HS-5 (cell line): ENCODE measurements at places on chromosomes 7 and 10.
A peak's percentile ranks its signal among the peaks of the same experiment; 100 is the strongest.

DNA sequence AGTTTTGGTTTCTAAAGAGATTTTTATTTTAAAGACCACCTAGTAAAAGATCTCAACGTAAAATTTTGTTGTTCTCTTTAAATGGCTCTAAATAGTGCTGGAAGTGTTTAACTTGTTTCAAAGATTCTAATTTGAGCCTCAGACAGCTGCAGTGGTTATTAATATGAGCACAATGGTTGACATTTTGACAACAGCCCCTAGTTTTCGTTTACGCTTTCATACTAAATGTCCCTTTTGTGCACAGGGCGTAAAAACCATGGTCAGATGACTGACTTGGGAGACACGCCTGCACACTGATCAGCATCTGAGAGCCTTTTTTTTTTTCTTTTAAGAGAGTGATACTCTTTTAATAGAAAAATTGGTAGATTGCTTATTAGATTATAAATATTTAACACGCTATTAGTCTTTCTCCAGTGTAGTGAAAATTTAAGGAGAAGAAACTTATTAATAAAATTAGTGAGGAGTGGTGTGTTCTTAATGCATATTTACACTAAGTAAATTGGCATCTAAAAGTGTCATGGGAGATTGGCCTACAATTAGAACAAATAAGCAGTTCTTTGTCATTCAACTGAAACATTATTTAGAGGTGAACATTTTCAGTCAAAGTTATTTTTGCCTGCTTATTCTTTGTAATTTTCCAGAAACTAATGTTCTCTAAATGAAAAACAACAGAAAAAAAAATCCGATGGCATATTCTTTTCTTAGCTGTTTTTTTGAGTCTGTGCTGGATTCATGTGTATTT lies 182.8 kb upstream of the PHYHIPL start:
- no peak for DNase-seq

DNA sequence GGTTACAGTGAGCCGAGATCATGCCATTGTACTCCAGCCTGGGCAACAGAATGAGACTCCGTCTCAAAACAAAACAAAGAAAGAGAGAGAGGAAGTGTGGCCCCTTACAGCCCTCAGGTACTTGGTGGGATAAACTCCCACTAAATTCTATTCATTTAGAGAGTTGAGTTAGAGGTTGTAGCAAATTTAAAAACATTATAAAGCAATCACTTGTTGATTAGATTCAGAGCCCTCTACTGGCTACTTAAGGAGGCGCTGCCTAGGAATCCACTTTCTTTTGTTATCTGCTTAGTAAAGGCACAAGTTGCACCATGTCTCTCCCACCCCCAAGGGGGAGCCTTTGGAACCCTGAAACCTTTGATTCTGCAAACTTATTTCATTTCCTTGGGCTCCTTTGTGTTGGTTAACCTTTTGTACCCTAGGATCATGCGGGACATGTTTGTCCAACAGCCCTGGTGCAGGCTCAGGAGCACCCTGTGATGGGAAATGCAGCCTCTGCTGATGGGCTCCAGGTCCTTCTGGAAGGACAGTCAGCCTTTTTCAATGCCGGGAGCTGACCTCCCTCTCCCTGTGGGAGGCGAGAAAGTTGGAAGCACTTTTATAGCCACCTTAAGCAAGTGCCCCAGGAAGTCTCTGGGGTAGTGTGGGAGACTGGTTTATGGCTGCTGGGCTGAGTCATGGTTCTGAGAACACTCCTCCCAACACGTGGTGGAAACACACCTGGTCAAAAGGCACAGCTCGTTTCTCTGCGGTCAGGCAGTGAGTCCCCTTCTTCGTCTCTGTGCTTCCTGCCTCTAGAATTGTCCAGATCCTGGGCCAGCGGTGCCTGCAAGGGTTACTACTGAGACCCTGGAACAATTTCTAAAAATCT lies 2.3 kb downstream of the HKDC1 start:
- DNase-seq = peak; percentile 44

- DNase-seq = no peak
These were observed 4.1 kb downstream of the SH3PXD2A start for GRCh38 chr10:103851261-103851660.

GRCh38 chr7:106283501-106283830 lies 1.3 kb downstream of the NAMPT start:
- DNase-seq = no peak

- peak; percentile 55 for DNase-seq
These were observed 24.4 kb upstream of the CDC14C start for GRCh38 chr7:48899932-48900331.

- peak; percentile 81 for DNase-seq
These were observed 13.5 kb downstream of the NEUROD6 start for GRCh38 chr7:31327071-31327470.

- DNase-seq = no peak
These were observed 85.7 kb downstream of the LRGUK start for GRCh38 chr7:134212576-134213546.

DNA sequence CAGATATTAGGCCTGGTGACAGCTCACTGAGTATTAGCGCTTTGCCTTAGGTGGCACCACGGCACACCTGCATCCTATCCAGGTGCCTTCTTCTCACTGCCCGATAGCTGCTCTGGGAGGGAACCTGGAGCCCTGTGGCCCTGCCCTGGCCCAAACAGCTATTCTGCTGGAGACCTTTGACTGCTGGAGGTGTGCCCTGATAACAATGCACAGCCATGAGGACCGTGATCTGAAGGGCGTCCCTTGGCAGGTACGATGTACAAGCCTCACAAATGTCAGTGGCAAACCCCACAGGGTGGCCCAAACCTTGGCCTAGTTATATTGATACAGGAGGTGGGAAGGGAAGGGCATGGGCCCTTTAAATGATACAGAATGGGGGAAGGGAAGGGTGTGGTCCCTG lies 259.5 kb downstream of the GRID1 start:
- DNase-seq = no peak

DNA sequence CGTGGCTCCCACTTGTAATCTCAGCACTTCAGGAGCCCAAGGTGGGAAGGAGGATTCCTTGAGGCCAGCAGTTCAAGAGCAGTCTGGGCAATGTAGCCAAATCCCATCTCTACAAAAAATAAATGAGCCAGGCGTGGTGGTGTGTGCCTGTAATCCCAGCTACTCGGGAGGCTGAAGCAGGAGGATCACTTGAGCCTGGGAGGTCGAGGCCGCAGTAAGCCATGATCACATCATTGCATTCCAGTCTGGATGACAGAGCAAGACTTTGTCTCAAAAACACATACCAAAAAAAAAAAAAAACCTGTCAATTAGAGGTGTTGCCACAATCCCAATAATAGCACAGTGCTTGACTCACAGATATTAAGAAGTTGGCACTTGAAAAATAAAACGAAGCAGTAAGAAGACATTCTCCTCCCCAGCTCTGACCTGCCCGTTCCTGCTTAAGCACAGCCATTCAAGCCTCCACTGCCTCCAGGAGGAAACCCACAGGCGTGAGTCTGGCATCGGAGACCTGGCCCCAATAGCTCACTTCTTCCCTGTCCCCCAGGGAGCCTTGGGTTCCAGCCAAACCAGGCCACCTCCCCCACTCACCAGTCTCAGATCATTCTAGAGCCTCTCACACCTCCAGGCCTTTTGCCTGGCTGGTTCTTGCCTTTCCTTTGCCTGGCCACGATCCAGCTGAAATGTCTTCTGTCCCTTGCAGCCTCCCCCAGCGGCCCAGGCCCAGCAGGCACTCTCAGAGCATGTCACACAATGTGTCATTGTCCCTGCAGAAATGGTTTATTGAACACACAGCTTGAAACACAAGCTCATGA lies 45.3 kb upstream of the GTF2I start:
- no peak for DNase-seq

DNA sequence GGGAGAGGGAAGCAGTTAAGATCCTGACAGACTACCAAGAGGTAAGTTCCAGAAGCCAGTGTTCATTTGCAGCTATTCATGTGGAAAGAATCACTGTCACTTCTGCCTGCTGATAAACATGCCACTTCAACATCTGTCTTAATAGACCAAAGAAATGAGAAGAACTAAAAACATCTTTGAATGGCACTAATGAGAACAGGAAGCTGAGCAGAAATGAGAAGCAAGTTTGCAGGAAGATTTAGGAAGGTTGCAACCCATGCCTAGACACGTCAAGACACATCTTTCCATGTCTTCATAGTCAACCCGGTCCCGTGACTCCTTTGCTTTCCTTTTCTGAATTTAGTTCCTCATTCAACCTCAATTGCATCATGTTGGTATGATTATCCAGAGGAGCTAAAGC lies 180.0 kb downstream of the PDE1C start:
- DNase-seq = no peak

GRCh38 chr7:84176716-84177115 lies 17.9 kb downstream of the SEMA3A start:
- no peak for DNase-seq

- DNase-seq = no peak
These were observed 38.2 kb downstream of the MKLN1 start for GRCh38 chr7:131365838-131366237.

- no peak for DNase-seq
These were observed 35.5 kb downstream of the ADRA2A start for GRCh38 chr10:111112333-111112732.

GRCh38 chr10:121741248-121741792 lies 143.1 kb upstream of the FGFR2 start:
- DNase-seq = no peak

DNA sequence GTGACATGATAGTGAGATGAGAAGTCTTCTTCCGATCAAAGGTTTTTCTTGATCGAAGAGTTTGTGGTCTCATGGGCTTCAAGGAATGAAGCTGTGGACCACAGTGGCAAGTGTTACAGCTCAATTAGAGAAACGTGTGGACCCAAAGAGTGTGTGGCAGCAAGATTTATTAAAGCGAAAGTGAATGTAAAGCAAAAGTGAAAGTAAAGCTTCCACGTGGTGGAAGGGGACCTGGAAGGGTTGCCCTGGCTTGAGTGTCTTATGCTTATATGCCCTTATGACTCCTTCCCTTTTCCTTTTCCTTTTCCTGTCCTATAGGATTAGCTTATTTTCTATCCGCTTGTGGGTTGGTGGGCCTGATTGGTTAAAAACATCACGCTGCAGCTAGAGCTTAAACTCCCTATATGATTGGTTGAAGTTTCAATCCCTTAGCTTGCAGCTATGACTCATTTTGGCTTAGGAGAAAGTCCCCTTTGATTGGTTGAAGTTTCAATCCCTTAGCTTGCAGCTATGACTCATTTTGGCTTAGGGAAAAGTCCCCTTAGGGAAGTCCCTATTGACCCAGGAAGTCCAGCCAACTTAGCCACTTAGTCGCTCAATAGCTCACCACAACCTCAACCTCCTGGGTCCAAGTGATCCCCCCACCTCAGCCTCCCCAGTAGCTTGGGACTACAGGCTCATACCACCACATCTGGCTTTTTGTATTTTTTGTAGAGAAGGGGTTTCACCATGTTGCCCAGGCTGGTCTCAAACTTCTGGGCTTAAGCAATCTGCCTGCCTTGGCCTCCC lies 34.7 kb downstream of the MRPS24 start:
- DNase-seq = peak; percentile 36

DNA sequence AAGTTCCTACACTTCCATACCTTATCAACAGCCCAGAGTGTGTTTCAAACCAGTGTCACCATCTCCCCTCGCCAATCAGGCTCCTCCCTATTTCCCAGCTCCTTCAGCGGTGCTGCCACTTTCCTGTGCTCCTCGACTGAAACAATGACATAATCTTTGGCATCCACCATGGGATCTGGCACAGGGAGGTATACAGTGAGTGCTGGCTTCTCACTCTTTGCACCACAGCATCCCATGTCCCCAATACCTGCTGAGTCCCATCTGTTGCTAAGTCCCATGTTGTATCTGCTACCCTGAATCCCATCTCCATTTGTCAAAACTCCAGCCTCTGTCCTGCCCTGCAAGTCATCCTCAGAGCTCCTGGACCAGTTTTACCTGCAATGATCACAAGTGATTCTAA lies 15.4 kb downstream of the PAXIP1 start:
- no peak for DNase-seq

- DNase-seq = no peak
These were observed 20.1 kb downstream of the GHRHR start for GRCh38 chr7:30983914-30984247.

DNA sequence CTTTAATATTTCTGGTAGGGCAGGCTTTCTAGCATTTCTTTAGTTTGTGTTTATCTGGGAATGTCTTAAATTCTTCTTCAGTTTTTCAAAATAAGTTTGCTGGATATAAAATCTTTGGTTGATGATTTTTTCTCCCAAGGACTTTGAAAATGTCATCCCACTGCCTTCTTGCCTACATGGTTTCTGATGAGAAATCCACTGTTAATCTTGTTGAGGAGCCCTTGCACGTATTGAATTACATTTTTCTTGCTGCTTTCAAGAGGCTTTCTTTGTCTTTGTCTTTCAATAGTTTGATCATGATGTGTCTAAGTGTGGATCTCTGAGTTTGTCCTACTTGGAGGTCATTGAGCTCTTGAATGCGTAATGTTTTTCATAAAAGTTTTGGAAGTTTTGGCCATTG lies 66.0 kb downstream of the CASD1 start:
- DNase-seq = no peak
